ENCODE measurements at places on chromosomes 7 and 10. TPM values are rescaled to one million over a fixed set of nuclear protein-coding genes. Genes with fewer than 3 reads are reported as not detected.
A peak's percentile ranks its signal among the peaks of the same experiment; 100 is the strongest.

DNA sequence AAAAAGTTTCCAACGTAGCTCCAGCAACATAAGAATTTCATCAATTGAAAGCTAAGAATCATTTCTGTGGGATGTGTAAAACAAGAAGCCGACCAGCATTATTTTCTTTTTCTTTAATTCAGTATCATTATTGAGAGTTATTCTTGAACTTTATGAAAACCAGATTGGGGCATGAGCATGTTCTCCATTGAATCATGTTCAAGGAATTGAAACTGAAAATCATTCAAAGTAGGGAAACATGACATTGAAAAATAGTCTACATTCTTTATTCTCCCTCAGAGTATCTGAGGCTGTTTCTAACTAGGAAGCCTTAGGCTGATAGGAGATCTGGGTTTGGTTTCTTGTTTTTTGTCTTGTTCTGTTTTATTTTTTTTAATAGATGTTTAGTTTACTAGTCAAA is 253.7 kb downstream of the DYNC1I1 start:
- no peak for DNase-seq

DNA sequence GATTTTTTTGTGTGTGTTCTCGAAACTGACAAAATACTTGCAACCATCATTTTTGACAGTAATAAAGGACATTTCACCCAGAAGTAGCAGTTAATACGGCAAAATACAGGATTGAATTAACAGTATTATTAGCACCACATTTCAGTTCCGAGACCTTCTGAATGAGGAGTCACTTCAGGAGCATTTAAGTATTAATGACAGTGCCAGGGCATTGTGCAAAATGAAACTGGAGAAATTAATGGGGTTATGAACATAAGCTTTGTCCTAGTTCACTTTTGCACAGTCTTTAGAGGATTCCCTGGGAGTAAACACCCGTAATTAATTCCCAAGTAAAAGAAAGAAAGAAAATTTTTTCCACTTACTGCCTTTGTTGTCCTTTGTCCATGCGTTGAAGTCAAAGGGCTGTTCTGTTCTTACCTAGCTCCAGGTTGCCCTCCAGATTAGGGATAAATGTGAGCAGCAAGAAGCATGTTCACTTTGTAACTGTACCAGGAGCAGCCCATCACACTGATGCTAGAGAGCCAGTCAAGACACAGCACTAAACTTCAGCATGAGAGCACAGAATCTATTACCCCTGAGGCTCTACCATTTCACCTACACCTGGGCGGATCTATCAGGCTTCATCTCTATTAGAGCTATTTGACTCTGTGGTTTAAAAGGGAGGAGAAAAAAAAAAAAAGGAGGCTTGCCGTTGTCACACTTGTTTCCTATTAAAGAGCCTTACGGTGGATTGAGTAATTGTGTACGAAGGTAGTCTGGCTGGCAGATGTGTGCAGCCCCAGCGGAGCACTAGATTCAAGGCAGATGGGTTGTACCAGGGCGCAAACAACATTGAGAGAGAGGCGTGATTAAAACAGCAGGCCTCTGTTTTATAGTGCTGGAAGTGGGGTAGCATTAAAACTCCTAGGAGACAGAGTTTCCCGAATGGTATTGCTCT is 297.8 kb upstream of the SEMA3A start:
- DNase-seq: no peak

DNA sequence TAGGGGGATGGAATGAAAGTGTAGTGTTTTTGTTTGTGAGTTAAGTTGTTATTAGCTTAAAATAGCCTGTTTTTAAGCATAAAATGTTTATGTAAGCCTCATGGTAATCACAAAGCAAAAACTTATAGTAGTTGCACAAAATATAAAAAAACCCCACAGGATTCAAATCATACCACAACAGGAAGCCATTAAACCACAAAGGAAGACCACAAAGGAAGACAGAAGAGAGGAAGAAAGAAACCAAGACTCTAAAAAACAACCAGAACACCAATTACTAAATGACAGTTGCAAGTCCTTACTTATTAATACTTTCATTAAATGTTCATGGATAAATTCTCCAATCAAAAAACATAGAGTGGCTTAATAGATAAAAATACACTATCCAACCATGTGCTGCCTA is 63.6 kb downstream of the ANKRD7 start:
- no peak for DNase-seq

DNA sequence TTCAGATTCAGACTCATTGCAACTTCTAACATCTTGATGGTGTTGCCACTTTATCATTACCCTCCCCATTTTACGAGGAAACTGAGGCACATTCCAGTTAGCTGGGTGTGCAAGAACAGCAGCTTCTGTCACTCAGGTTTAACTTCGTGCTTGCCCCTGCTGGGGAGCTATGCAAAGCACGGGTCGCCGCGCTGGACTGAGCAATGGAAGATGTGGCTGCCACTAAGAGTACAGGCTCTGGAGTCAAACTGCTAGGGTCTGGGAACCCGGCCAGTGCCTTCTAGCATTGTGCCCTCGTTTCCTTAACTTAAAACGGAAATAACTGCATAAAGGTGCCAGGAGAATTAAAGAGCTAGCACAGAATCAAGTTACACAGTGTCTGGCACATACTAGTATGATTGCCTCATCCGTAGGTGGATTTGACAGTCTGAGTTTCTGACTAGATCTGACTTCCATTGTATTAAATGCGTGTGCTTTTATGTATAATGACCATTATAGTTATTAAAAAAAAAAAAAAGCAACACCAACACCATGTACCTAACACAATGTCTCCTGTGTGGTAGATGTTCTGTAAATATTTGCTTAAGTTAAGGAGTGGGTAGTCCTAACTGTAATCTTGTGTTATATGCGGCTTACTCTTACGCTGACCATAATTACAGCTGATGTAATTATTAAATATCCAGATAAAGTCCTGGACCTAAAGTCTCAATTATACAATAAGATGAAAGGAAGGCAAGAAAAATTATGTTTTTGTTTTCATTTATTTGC is 842 bp downstream of the ZNF22 start:
- peak; percentile 60 for DNase-seq

- DNase-seq: peak; percentile 82
Observed at GRCh38 chr10:69957886-69958555, 94.6 kb upstream of the MACROH2A2 start.

- DNase-seq: no peak
Observed at GRCh38 chr10:127417031-127417430, 132.1 kb upstream of the NPS start.

DNA sequence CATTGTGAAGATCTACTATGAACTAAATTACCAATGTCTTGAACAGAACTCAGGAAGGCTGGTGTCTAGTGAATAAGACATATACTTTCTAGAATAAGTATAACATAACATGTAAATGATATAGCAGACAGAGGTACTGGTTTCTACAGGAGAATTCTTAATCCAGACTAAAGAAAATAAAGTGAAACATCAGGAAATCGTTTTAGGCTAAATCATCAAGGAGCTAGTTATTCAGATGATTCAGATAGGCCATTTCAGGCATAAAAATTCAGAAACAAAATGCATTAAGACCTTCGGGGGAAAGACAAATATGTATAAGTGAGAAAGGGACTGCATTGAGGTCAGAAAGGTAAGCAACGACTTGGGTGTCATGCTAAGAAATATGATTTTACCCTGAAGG is 170.6 kb downstream of the LRRN3 start:
- DNase-seq: no peak

DNA sequence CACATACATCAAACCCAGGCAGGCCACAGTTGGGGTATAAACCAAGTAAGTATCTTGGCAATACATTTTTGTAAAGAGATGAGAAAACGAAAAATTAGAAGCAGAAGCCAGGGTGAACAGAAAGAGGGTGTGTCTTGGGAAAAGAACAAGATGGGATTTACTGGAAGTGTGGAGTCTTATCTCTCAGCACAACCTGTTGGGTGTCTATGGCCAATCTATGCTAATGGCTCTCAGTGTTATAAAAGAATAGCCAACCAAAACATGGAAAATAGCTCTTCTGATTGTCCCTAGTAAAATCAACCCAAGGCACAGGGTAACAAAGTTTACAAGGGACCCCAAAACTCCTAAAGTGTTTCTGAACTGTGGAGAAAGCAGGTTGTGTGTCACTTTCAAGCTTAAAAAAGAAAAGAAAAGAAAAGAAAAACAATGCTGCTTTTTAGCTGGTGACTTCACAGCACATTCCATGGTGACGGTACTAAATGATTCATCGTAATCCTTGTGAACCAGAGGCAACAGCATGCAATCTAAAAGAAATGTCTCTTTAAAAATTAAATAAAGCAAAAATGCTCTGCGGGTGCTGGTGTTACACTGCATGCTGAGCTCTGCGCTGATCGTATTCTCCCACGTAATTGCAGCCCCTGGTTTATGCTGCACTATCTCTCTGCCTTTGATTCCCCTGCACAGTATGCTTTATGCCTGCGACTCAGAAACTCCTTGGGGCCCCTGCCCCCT is 100.8 kb downstream of the C10orf90 start:
- DNase-seq: no peak

DNA sequence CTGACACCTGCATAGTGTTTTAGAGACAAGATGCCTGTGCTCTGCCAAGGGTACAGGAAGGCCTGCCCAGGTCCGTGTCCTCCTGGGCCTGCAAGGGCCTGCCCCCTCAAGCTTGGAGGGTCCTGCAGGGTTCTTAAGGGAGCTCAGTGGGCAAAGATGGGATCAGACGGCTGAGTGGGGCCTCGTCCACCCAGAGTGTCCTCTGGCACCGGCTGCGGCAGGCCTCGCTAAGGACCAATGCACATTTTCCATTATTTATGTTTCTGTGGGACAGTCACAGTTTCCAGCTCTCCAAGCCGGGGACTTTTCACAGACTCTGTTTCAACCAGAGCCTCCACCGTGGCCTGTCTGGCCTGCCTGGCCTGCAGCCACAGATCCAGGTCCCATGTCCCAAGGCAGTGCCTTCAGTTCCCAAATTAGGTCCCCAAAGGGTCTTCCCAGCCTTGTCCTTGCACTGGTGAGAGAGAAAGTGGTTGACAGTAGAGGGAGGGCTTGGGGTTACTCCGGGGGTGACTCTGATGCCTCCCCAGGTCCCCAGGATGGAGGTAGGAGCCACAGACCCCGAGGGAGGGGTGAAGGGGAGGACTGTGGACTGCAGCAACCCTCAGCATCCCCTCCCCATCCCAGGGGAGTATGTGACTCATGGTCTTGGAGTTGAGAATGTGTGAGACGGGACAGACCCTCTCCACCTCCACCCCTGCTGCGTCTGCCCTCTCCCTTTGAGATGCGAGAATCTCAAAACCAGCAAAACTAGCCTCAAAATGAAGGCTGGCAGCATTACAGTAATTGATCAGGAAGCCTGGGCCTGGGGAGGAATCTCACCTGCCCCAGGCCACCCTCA is 14.8 kb downstream of the MYL10 start:
- DNase-seq: peak; percentile 73

- DNase-seq: no peak
Observed at GRCh38 chr10:15430969-15431771, 60.1 kb upstream of the FAM171A1 start.

- peak; percentile 78 for DNase-seq
Observed at GRCh38 chr10:128324058-128324827, 198.0 kb upstream of the MKI67 start.

DNA sequence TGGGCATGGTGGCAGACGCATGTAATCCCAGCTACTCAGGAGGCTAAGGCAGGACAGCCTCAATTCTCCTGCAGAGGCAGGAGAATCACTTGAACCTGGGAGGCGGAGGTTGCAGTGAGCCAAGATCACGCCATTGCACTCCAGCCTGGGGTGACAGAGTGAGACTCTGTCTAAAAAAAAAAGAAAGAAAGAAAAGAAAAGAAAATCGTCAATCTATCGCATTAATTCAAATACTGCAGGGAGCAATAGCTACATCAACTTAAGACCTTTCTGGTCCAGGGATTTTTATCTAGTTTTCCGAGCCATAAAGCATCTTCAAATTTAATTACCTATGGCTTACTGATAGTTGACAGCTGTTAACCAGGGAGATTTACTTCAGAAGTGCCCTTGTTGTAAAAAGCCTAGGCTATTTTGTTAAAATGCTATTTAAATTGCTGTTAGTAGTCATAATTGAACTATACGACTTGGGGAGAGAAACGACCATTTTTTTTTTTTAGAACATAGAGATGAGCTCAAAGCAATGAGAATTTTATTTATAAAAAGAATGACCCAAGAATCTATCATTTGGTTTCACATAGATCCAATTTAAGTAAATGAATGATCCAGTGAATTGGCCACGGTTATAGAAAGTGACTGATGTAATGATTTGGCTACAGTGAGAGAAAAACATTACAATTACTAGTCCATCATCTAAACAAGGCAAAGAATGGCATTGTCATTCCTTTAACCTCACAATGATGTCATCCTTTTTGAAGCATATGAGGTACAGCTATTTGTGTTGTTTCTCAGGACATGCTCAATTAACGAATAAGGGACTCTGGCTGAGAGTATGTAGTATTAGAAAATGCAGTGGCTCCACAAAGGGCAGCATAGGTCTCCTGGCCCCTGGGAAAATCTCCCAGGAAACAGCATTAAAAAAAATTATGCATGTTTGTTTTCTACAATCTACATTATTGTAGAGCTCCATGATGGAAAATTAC is 85.3 kb downstream of the SEMA3C start:
- DNase-seq: no peak

DNA sequence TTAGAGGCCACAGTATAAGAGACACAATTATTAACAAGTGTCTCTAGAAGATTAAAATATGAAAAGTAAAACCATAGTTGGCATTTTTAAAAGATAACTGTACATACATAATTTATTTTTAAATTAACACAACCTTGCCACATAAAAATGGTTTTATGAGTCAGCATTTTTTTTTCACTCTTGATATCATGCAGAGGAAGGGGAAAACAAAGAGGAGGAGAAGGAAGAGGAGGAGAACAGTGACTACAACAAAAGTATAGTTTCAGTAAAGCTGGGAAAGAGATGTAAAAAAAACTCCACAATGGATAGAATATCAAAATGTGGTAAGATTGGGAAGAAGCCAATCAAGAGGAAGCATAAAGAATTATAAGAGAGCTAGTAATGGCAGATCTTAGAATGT is 34.0 kb downstream of the CH25H start:
- no peak for DNase-seq

- DNase-seq: no peak
Observed at GRCh38 chr7:129951226-129952085, 1.3 kb downstream of the UBE2H start.

GRCh38 chr10:120455004-120455403 is 2.0 kb upstream of the PLPP4 start:
- no peak for DNase-seq

TSPAN13 gene
- total RNA-seq: 23.1 TPM

TRIM50 gene
- total RNA-seq: not detected

TCERG1L gene
- total RNA-seq: 5.4 TPM

STRIP2 gene
- 5.1 TPM for total RNA-seq

Measured in H7 (cell line).